Activated B cell treated with CpG ODN at 0.5 μM for 24 hours (primary cell): ENCODE measurements at places on chromosomes 7 and 10. TPM values are rescaled to one million over a fixed set of nuclear protein-coding genes. Genes with fewer than 3 reads are reported as not detected.

Gene CHAT
- total RNA-seq: not detected in 2 replicates

Gene ZNF3
- 33.9 and 39.6 TPM in 2 replicates for total RNA-seq

GRCh38 chr10:51272555-51272954, 198.3 kb downstream of the PRKG1 start:
- no peaks in the 10 kb centered on the region for H3K4me1 ChIP-seq
- no peak overlapping the region for H3K27ac ChIP-seq
- no peak for DNase-seq
- H3K27me3 ChIP-seq: no peaks in the 10 kb centered on the region

DNA sequence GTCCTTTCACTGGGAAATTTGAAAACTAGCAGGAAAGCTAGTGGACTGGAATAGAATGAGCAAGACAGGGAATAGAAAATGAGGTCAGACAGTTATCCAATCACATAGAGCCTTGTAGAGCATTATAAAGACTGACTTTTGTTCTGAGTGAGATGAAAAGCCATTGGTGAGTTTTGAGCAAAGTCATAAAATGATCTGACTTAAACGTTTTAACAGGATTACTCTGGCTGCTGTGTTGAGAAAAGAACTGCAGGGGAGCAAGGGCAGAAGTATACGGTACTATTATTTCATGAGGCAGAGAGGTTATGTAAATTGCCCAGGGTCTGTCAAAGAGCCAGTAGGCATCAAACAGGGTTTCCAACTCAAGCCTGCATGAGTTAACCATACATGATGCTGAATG, 393.4 kb downstream of the TFEC start:
- DNase-seq: no peak
- H3K27ac ChIP-seq: no peak overlapping the region
- no peaks in the 10 kb centered on the region for H3K4me1 ChIP-seq
- no peaks in the 10 kb centered on the region for H3K36me3 ChIP-seq
- no peak overlapping the region for H3K4me3 ChIP-seq

Gene CPED1
- 0.09 and 0.42 TPM in 2 replicates for total RNA-seq

DNA sequence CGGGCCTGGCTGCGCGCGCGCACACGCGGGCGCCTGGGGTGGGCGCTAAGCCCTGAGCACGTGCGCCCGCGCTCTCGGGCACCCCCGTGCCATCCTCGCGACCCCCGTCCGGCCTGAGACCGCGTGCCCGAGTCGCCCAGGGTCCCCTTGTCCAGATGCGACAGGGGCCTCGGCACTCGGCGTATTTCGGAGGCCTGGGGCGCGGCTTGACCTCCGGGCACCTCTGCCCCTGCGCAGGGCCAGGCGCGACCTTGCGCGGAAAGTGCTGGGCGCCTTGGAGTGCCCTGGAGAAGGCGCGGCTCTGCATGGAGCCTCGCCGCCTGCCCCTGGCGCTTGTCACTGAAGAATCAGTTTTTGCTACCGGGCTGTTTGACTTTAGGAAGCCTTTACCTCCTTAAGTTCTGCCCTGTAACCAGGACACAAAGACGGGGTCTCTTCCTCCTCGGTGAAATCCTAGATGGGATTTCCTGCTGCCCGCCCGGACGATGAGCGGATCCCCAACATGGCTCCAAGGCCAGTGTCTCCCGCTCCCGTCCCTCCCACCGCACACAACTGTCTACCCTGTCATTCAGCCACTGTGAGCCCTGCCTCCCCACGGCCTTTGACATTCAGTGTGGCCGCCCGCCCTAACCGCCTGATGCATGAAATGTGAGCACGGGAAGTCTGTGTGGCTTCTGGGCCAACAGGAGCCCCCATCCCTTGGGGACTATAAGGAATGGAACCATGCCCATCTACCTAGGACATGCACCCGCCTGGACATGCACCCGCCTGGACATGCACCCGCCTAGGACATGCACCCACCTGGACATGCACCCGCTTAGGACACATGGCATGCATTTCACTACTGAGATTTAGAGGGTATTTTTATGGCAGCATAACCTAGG, 1.1 kb upstream of the STK32C start:
- no peaks in the 10 kb centered on the region for H3K36me3 ChIP-seq
- H3K27me3 ChIP-seq: peaks cover 11% of the 10 kb centered on the region
- H3K4me3 ChIP-seq: peak overlapping the region; percentile 75
- peak; percentile 15 for DNase-seq

DNA sequence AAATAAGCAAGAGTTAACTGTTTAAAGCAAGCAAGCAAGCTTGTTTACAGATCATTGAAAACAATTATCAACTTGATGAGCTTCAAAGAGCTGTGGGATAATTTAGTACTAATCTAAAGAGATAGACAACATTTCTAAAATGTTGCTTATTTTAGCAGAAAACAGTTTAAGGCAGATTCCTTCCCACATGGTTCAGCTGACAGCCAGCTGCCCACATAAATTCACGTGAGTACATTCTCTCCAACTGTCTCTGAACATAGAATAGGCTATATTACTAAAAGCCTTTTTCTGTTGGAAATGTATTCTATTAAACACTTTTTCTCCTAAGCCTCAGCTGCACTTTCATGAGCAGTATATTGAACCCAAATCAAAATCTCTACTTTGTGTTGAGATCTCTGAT, 174.1 kb downstream of the LRRN3 start:
- H3K36me3 ChIP-seq: no peaks in the 10 kb centered on the region
- DNase-seq: no peak
- no peak overlapping the region for H3K27ac ChIP-seq
- H3K4me1 ChIP-seq: no peaks in the 10 kb centered on the region

- H3K36me3 ChIP-seq: no peaks in the 10 kb centered on the region
- peaks cover 7% of the 10 kb centered on the region for H3K4me1 ChIP-seq
- peaks cover 36% of the 10 kb centered on the region for H3K27me3 ChIP-seq
- no peak overlapping the region for H3K4me3 ChIP-seq
- no peak overlapping the region for H3K27ac ChIP-seq
- no peak for DNase-seq
Observed at GRCh38 chr7:157690058-157690832, 353.4 kb downstream of the DNAJB6 start.

GRCh38 chr10:97731346-97732051, 5.4 kb upstream of the ZFYVE27 start:
- no peak overlapping the region for H3K27ac ChIP-seq
- no peak for DNase-seq
- peaks cover 5% of the 10 kb centered on the region for H3K4me1 ChIP-seq
- peaks cover 8% of the 10 kb centered on the region for H3K27me3 ChIP-seq

DNA sequence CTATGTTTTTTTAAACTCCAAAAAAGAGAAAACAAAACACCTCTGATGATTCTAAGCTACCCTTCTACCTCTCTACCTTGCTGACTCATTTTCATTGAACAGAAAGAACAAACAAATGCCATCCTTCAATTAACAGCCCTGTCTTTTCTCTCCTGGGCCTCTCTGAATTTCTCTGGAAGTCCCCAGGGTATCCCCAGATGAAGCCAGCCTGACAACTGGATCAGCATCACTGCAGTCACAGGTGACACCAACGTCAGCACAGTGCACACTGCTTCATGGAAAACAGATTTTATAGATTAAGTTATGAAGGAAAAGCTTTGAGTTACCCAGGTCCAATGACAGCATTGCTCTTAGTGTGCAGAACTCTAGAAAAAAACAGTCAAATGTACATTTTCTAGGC, 5.7 kb downstream of the HUS1 start:
- no peak overlapping the region for H3K4me3 ChIP-seq
- peaks cover 40% of the 10 kb centered on the region for H3K4me1 ChIP-seq
- H3K27ac ChIP-seq: no peak overlapping the region
- no peak for DNase-seq
- H3K36me3 ChIP-seq: peaks cover 88% of the 10 kb centered on the region

Gene HMX3
- total RNA-seq: not detected in 2 replicates

DNA sequence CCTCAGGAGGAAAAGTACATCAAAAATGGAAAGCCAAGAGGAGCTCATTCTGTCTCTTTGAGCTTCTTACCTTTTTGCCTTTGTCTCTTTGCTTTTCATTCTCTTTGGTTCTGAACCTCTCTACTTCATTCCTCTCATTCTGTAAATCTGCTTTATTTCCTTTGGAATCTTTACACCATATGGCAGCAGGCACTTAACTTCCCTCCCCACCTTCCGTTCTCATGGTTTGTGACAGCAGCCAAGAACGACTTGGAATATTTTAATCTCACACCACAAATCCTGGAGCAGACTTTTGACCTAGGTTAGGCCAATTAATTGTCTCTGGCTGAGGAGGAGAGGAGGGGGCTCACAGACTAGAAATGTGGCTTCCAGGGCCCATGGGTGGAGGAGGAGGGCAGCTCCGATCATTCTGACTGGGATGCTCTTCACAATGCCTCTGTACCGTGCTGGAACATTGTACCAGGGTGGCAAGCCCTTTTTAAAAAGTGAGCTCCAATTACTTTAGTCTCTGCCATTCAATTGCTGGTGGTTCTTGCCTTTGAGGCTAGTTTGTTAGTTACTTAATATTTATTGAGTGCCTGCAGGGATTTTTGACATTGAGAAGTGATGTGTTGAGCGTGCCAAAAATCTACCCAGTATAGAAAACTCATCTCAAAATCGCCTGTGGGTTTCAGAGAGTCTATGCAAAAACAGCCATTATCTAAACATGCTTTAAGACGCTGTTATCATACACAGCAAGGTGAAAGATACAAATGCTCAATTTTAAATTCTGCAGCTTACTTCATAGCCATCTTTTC, 386.6 kb downstream of the DPP6 start:
- no peaks in the 10 kb centered on the region for H3K4me1 ChIP-seq
- no peak overlapping the region for H3K27ac ChIP-seq
- DNase-seq: no peak
- no peak overlapping the region for H3K4me3 ChIP-seq
- H3K27me3 ChIP-seq: no peaks in the 10 kb centered on the region
- H3K36me3 ChIP-seq: no peaks in the 10 kb centered on the region

DNA sequence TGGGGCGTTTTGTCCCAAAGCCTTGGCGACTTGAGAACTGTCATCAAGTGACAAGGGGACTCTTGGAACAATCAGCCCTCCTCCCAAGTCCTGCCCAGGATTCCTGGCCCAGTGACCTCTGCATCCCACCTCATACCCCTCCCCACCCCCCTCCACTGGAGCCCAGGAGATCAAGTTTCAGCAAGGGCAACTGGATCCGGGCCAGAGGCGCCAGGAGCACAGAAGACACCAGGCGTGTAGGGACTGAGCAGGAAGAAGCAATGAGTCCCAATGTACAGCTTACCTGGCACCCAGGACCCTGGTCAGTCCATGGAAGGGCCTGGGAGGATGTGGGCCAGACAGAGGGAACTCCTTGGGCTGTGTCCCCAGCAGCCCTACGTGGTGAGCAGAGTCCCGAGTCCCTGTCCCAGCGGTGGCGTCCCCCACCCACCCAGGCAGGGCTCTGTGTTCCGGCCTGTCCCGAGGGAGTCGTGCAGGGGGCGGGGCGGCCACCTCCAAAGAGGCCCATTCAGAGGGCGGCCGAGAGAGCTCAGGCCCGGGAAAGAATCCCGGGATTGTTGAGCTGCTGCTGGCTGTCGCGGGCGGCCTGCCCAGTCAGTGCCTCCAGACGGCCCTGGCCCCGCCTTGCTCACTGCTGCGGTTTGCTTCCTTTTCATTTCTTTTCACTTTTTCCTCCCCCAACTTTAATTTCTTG, 254.1 kb downstream of the TNS3 start:
- H3K4me1 ChIP-seq: peaks cover 7% of the 10 kb centered on the region
- no peaks in the 10 kb centered on the region for H3K27me3 ChIP-seq
- H3K4me3 ChIP-seq: no peak overlapping the region
- peaks cover 53% of the 10 kb centered on the region for H3K36me3 ChIP-seq

GRCh38 chr7:139869886-139870285, 40.8 kb downstream of the TBXAS1 start:
- peaks cover 2% of the 10 kb centered on the region for H3K27me3 ChIP-seq
- no peaks in the 10 kb centered on the region for H3K36me3 ChIP-seq
- no peak overlapping the region for H3K27ac ChIP-seq
- H3K4me3 ChIP-seq: no peak overlapping the region

- peaks cover 4% of the 10 kb centered on the region for H3K36me3 ChIP-seq
- DNase-seq: no peak
- H3K27me3 ChIP-seq: no peaks in the 10 kb centered on the region
Observed at GRCh38 chr7:7889791-7890568, 78.6 kb upstream of the GLCCI1 start.

Gene PRTFDC1
- total RNA-seq: not detected in 2 replicates

- no peak for DNase-seq
- no peaks in the 10 kb centered on the region for H3K4me1 ChIP-seq
- no peak overlapping the region for H3K4me3 ChIP-seq
- no peaks in the 10 kb centered on the region for H3K27me3 ChIP-seq
- H3K27ac ChIP-seq: no peak overlapping the region
- H3K36me3 ChIP-seq: no peaks in the 10 kb centered on the region
Observed at GRCh38 chr10:53702489-53702888, 929.9 kb upstream of the MBL2 start.

DNA sequence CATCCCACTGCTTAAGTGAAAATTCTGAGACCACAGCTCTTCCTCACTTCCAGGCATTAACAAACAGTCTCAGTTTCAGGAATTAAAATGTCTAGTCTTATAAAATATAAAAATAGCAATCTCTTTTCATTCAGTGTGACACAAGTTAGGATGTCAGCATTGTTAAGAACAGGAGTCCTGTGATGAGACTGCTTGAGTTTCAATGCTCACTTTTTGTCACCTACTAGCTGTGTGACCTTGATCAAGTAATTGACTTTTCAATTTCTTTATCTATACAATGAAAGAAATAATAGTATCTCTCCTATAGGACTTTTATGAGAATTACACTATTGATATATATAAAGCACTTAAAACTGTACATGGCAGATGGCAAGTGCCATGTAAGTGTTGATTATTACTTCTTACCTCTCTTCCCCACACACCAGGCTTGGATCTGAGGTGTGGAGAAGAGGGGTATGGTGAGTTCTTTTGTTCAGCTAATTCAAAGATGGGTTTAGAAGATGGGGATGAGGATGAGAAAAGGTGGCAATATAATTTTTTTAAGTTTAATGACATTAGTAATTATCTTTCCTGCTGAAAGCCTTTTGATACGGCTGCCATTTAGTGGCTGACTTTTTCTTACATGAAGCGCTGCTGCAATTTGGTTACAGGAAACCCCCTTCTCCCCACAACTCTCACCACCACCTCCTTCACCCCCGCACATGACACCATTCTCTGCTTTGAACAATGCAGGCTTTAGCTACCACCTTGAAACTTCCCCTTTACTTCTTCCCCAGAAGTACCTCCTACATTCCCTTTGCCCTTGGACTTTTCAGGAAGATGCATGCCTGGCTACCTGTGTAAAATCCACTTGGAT, 20.8 kb upstream of the HYAL4 start:
- no peak for DNase-seq
- no peaks in the 10 kb centered on the region for H3K36me3 ChIP-seq
- H3K4me1 ChIP-seq: peaks cover 9% of the 10 kb centered on the region
- H3K27me3 ChIP-seq: peaks cover 6% of the 10 kb centered on the region
- H3K27ac ChIP-seq: no peak overlapping the region

Gene PVRIG
- total RNA-seq: 17.1 and 20.0 TPM in 2 replicates

GRCh38 chr10:124674768-124675222, 69.4 kb downstream of the FAM53B start:
- H3K27ac ChIP-seq: peak overlapping the region; percentile 79
- no peak for DNase-seq
- H3K4me1 ChIP-seq: peaks cover 80% of the 10 kb centered on the region
- peaks cover 88% of the 10 kb centered on the region for H3K36me3 ChIP-seq
- no peak overlapping the region for H3K4me3 ChIP-seq
